NCI-H1436 (cell line): ENCODE measurements at places on chromosomes 1 and 21.
A peak's percentile ranks its signal among the peaks of the same experiment; 100 is the strongest.

GRCh38 chr1:26789931-26790330, 2.2 kb downstream of the PIGV start:
- no peak for DNase-seq

DNA sequence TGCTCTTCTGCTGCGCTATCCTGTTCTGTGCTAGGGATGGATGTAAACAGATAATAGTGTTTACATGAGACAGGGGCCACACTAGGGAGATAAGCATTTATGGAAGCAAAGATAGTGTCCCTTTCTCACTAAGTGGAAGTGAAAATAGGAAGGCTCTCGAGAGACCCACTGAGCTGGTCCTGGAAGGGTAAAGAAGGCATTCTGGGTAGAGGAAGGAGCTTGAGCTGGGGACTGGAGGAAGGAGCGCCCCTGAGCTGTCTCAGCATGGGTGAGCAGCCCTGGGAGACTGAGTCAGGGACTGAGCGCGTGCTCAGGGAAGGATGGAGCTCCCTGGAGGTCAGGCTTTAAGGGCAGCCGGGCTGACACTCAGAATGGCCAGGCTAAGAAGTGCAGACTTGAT, 93.3 kb downstream of the IGSF21 start:
- DNase-seq: no peak

GRCh38 chr1:97499667-97500066, 421.2 kb downstream of the DPYD start:
- DNase-seq: no peak

DNA sequence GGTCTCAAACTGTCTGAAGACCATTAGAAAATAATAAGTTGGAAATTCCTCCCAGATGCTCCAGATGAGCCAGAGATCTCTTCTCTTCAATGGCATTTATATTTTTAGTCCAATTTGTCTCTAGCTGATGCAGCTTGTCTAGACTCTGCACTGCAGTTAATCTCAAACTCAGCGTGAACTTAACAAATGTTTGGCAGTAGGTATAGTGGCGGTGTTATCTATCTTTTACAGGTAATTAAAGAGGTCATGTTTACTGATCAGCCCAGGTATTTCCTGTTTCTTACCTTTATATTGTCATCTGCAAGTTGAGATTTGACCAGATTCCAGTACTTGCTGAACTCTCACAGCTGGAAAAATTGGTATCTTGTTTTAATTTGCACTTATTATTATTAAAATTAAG, 1024.5 kb upstream of the ADGRL2 start:
- no peak for DNase-seq

- no peak for DNase-seq
Measured at GRCh38 chr1:225944387-225944786, 3.4 kb upstream of the LEFTY2 start.

DNA sequence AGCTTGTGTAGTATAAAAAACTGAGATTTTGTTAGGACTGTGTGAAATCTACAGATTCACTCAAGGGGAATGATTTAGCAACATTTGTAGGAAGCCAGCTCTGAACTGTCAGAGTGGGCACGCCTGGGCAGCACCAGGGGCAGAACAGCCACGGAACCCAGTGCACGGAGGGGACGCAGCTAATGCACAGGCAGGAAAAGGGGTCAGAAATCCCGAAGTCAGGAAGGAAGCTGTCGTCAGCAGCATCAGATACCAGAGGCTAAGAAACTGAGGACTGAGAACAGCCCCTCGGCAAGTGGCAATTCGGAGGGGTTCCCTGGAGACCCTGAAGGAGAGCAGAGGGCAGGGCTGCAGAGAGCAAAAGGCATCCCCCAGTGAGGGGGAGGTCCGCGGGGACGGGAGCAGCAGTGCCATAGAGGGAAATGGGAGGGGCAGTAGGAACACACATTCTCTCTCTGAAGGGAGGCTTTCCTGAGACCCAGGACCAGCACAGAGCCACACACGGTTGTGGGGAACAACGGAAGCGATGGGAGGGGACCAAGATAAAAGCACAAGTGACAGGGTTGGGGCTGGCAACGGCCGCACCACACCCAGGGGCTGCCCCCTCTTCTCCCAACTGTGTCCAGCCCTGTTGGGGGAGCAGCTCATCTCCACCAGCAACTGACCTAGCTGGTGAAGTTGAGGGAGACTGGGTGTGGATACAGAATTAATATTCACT, 12.7 kb downstream of the UBE2J2 start:
- DNase-seq: no peak

DNA sequence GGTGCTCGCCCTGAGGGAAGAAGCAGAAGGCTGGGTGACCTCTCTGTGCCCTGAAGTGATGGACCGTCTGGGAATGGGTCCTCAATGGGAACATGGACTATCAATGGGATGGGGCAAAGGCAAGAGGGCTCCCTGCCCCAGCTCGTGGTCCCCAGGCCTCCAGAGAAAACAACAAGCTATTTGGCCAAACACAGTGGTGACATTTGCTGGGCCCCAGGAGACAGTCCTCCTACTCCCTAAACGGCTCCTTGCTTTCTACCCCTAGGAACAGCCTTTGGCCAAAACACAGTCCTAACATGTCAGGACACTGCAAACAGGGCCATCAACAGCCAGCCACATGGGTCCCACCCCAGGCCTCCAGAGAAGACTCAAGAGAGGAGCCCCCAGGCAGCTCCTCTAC, 102.8 kb downstream of the RAVER2 start:
- DNase-seq: no peak

- no peak for DNase-seq
Measured at GRCh38 chr21:43015906-43016540, 41.7 kb downstream of the PKNOX1 start.

GRCh38 chr1:48869116-48869893, 92.6 kb upstream of the BEND5 start:
- no peak for DNase-seq

GRCh38 chr1:109816975-109817535, 53.3 kb upstream of the EPS8L3 start:
- DNase-seq: no peak

DNA sequence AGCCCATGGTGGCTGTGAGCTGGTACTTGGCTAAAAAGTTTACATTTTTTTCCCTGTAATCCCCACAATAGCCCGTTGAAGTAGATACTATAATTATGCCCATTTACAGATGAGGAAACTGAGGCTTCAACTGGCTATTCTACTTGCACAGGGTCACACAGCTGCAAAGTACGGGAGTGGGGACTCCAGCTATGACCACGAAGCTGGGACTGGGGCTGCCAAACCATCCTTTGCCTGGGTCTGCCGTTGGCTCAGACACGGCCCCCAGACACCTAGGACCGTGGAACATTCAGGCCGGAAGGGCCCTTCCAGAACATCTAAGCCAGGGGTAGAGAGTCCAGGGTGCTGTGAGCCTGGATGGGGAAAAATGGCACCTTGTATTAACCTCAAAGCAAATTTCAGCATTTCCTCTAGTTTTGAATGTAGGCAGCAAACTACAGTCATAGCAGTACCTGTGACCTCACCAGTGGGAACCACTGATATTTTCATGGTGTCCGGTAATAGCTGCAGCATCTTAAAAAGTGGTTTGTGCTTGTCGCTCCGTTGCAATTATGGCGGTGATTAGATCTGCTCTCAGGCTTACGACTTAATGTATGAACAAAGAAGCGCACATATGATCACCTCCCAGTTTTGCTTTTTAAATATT, 4.3 kb downstream of the TP73 start:
- no peak for DNase-seq

DNA sequence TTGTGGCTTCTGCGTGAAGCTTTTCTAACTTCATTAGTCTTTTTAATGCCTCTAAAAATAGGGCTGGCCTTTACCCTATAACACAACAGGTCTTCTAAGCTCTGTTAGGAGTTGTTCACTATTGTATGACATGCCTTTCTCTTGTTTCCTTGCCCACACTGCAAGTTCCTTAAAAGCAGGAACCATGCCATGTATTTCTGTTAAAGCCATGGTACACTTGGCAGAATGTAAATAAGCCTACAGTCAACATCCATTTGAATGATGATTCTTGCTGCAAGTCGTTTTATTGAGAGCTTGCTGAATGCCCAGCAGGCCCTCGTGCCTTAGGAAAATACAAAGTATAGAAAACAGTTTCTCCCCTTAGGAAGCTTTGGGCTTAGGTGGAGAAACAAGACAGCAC, 214.6 kb downstream of the DUSP10 start:
- no peak for DNase-seq

- DNase-seq: no peak
Measured at GRCh38 chr1:41024953-41025352, 3.4 kb upstream of the SLFNL1 start.

DNA sequence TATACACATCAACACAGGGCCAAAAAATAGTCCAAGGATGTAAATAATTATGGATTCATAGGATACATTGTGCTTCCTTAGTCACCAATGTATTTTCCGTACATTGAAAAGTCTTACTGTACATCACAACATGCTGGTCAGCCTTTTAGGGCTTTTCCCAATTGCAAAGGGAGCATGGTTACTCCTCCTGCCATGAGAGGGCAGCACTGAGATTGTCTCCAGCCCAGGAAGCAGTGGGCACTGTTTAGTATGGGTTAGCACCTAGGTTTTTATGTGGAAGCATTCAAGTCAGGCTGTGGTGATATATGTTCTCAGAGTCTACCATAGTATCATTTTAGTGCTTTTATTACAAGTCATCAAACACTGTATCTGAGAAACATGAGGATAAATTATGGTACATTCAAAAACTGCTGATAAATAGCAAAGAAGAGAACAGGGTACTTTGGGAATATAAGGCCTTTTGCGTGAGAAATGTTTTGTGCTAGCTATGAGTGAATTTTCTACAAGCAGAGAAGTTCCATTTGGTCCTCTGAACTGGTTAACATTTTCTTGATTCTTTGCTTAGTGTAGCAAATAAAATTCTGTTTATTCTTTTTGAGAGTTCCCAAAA, 34.0 kb downstream of the ST6GALNAC5 start:
- DNase-seq: peak; percentile 36

GRCh38 chr1:207820568-207821463, 69.0 kb downstream of the CD46 start:
- no peak for DNase-seq

GRCh38 chr1:44682883-44683265, 8.4 kb downstream of the ARMH1 start:
- DNase-seq: no peak

DNA sequence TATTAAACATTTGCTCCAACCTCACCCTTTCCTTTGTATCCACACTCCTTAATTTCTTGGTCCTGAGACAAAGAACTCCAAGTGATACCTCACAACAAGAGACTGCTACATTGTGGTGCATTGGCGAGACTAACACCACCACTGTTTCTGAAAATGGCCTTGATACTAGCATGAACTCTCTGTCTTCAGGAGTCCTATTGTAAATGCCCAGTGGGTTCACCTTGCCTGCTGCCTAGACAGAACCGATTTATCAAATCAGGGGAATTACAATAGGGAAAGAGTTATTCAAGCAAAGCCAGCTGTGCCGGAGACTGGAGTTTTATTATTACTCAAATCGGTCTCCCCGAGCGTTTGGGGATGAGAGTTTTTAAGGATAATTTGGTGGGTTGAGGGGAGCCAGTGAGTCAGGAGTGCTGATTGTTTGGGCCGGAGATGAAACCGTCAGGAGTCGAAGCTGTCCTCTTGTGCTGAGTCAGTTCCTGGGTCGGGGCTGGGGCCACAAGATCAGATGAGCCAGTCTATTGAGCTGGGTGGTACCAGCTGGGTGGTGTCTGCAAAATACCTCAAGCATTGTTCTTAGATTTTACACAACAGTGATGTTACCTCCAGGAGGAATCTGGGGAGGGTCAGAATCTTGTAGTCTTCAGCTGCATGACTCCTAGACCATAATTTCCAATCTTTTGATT, 83.1 kb downstream of the DESI2 start:
- no peak for DNase-seq

GRCh38 chr1:234213658-234214128, 159.6 kb upstream of the COA6 start:
- no peak for DNase-seq

- no peak for DNase-seq
Measured at GRCh38 chr1:176602388-176603004, 139.5 kb downstream of the PAPPA2 start.

GRCh38 chr1:31345635-31346034, 27.2 kb downstream of the FABP3 start:
- no peak for DNase-seq

- DNase-seq: no peak
Measured at GRCh38 chr1:156390469-156391365, 21.7 kb downstream of the RHBG start.

DNA sequence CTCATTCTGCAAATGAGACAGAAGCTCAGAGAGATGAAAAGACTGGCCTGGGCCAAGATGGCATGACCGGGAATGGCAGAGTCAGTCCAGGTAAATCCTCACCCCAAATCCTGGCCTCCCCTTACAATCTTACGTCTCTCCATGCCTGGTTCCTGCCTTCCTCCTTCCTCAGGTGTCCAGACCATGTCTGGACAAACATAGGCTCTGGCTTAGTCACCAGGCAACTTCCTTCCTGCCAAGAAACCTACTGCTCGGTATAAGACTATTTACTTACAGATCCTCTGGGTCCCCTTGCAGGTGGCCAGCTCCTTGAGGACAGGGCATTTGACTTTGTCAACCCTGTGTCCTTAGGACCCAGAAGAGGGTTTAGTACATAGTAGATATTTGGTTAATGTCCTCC, 69.4 kb upstream of the ROR1 start:
- no peak for DNase-seq
